ENCODE measurements at places on chromosomes 13 and 19.

DNA sequence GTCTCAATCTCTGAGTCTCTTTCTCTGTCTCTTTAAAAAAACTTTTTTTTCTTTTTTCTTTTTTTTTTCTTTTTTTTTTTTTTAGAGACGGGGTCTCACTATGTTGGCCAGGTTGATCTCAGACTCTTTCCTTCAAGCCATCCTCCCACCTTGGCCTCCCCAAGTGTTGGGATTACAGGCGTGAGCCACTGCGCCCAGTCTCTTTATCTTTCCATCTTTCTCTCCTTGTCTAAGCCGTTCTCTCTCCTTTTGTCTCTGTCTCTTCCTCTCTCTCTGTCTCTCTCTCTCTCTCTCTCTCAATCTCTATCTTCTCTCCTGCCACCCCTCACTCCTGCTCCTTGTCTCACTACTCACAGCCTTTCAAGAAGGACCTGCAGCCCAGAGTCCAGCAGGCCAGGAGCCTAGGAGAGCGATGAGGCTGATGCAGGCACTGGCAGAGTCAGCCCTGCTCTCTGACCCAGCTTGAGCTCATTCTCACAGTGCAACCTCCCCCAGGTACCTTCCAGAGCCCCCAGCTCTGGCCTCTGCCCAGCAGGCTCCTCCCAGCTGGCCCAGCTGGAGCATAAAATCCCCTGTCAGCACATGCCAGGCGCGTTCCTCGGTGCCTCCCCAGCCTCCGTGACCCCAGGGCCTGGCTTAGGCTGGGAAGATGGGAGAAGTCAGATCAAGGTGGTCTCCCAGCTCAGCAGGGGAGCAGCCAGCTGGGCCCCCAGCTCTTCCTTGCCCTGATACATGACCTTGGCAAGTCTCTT lies at the start of gene NPHS1:
TSS of gene NPHS1 (minus strand) at position 476 of the 752 bp plus-strand sequence. CDS start 667 bp downstream, outside the sequence.
- H3K27ac ChIP-seq = no peak within 1 kb of the TSS
- H3K4me1 ChIP-seq = no peaks in the 10 kb centered on the region
- H3K27me3 ChIP-seq = peaks cover 97% of the 10 kb centered on the region
- no peak within 1 kb of the TSS for H3K4me3 ChIP-seq
- H3K36me3 ChIP-seq = no peaks in the 10 kb centered on the region
- no peak for DNase-seq

GRCh38 chr19:43743059-43743458 lies 11.7 kb downstream of the SMG9 start:
- no peaks in the 10 kb centered on the region for H3K27me3 ChIP-seq
- H3K36me3 ChIP-seq = peaks cover 5% of the 10 kb centered on the region
- no peak for DNase-seq
- H3K27ac ChIP-seq = no peak overlapping the region

DNA sequence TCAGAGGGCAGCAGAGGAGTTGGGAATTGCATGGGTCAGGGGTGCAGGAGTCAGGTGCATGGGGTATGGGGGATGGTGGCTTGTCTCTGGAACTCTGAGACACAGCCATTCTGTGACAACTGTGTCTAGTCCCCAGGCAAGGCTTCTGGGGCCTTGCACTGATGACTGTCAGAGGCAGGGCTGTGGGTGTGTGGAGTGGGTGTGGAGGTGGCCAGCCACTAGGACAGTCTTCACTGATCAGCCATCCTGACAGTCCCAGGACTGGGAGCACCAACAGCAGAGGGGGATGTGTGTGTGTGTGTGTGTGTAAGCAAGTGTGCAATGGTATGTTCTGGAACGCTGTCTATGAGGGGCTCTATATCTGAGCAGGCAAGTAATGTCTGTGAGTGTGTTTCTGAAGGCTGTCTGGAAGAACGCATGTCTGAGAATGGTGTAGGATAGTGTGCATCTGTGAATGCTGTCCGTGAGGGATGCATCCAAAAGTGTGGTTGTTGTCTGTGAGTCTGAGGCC lies 5.4 kb downstream of the NUMBL start:
- H3K36me3 ChIP-seq = no peaks in the 10 kb centered on the region
- H3K27me3 ChIP-seq = no peaks in the 10 kb centered on the region
- no peak for DNase-seq
- H3K27ac ChIP-seq = no peak overlapping the region
- H3K4me1 ChIP-seq = no peaks in the 10 kb centered on the region

- H3K27ac ChIP-seq = no peak overlapping the region
- no peak for DNase-seq
- no peaks in the 10 kb centered on the region for H3K27me3 ChIP-seq
- no peak overlapping the region for H3K4me3 ChIP-seq
These were observed 25.9 kb upstream of the CCNP start for GRCh38 chr19:40252395-40252794.

- H3K36me3 ChIP-seq = no peaks in the 10 kb centered on the region
- H3K4me1 ChIP-seq = no peaks in the 10 kb centered on the region
- peaks cover 86% of the 10 kb centered on the region for H3K27me3 ChIP-seq
- H3K27ac ChIP-seq = no peak overlapping the region
- no peak overlapping the region for H3K4me3 ChIP-seq
These were observed 9.1 kb upstream of the ONECUT3 start for GRCh38 chr19:1744133-1744665.
